Motor neuron (in vitro differentiated cells): ENCODE measurements at places on chromosomes 5 and 9.

GRCh38 chr9:131836021-131836420 lies 96.1 kb upstream of the RAPGEF1 start:
- ATAC-seq, result no peak

- no peak for ATAC-seq
These were observed 44.4 kb upstream of the NEK6 start for GRCh38 chr9:124213396-124213795.

GRCh38 chr9:80492221-80492620 lies 920.5 kb downstream of the TLE4 start:
- ATAC-seq, result no peak

DNA sequence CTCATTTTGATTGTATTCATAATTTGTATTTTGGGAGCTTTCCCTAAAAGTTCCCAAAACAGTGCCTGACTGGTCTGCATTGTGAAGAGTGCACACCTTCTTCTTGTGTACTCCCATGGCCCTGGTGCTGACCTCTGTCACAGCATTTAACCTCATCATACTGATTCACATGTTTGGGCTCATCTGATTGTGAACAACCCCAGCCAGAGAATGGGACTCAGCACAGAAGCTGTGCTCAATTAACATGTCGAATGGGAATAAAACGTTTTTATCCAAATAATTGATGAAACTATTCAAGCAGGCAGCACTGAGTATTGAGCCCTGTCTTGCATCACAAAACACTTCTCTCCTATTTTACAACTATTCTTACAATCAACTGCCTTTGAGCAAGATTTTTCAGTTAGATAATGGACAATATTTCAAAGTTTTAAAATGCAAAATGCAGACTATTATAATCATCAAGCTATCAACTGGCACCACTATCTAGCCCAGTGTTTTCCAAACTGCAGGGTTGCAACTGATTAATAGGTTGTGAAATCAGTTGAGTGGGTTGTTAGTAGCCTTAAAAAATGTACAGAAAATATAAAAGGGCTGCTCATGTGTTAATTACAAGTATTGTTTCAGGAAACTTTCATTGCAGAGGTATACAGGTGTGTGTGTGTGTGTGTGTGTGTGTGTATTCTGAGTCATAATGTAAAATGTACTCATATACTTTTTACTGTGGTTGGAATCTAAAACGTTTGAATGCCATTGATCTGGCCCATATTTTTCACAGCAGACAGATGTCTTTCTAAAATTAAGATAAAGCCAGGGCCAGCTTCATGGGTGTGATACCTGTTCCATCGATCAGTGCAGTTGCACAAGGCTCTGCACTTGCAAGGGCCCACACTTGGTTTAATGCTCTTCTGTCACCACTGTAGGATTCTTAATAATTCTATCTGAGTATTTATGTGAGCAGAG lies 190.5 kb downstream of the PIK3R1 start:
- ATAC-seq, result no peak

DNA sequence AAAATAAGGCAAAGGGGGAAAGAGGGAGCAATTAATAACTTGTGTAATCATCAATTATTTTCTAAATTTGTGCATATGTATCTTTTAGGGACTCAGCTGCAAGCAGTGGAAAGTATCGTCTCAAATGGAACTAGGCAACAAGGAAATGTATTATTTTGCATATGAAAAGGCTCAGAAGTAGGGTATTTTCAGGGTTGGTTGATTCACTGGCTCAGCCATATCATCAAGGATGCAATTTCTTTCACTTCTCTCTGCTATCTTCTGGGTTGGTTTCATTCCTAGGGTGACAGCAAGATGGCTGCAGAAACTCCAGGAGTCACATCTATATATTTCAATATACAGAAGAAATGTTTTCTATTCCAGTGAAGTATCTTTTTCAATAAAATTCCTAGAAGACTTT lies 509.8 kb downstream of the DMAC1 start:
- no peak for ATAC-seq

- no peak for ATAC-seq
These were observed 123.1 kb downstream of the TLE4 start for GRCh38 chr9:79694676-79695400.

DNA sequence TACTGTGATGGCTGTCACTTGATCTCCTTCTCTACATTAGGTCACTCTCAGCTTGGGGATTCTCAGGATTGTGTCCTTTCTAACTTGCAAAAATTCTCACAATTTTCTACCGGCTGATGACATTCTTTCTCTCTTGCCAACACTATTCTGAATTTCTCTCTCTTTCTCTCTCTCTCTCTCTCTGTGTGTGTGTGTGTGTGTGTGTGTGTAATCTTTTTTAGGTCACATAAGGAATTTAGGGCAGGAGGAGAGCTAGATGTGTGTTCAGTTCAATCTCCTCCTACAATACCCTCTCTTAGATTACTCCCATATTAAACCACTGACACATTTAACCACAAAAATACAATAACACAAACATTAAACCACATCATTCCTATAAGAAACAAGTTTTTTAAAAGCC lies 242.3 kb upstream of the NREP start:
- no peak for ATAC-seq

DNA sequence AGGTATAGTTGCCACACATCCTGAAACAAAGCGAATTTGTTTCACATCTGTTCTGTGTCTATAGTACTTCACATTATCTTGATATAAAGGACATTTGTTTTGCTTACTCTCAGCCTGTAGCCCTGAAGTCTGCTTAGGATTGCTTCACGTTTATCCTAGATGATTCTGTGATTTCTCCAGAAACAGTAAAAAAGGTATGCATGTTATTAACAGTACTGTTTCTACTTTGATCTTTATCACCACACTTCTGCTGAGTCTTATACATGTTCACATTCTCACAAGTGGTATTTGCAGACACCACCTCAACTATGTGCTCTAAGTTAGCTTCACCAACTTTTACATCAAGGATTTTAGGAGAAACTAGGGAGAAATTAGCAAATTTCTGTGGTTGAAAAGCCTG lies 47.4 kb upstream of the ADAMTS19 start:
- no peak for ATAC-seq

- no peak for ATAC-seq
These were observed 31.8 kb upstream of the NANS start for GRCh38 chr9:98024702-98025101.

- no peak for ATAC-seq
These were observed 247.4 kb downstream of the FAM114A2 start for GRCh38 chr5:153791339-153791738.

GRCh38 chr9:99433555-99433954 lies 211.5 kb downstream of the SEC61B start:
- ATAC-seq, result peak; percentile 100

GRCh38 chr5:126746290-126746689 lies 30.6 kb upstream of the LMNB1 start:
- ATAC-seq, result no peak

DNA sequence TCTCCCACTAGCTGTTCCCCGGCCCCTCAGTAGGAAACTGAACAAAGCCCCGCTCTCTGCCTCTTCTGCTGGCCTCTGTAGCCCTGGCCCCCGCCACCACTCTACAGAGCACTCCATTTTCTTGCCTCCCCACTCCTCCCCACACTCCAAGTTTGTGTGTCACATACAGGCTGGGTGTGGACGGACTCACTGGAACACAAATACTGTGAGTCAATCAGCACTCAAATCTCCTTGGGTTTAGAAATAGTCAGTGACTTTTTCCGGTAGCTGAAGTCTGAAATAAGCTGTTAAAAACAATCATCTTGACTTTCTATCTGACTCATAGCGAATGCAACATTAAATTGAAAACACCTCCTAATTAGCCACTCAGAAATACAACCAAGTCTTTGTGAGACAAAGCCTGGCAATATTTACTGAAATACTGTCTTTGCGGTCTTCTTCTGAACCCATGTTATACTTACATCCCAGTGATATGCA lies 122.5 kb downstream of the LHFPL2 start:
- no peak for ATAC-seq

DNA sequence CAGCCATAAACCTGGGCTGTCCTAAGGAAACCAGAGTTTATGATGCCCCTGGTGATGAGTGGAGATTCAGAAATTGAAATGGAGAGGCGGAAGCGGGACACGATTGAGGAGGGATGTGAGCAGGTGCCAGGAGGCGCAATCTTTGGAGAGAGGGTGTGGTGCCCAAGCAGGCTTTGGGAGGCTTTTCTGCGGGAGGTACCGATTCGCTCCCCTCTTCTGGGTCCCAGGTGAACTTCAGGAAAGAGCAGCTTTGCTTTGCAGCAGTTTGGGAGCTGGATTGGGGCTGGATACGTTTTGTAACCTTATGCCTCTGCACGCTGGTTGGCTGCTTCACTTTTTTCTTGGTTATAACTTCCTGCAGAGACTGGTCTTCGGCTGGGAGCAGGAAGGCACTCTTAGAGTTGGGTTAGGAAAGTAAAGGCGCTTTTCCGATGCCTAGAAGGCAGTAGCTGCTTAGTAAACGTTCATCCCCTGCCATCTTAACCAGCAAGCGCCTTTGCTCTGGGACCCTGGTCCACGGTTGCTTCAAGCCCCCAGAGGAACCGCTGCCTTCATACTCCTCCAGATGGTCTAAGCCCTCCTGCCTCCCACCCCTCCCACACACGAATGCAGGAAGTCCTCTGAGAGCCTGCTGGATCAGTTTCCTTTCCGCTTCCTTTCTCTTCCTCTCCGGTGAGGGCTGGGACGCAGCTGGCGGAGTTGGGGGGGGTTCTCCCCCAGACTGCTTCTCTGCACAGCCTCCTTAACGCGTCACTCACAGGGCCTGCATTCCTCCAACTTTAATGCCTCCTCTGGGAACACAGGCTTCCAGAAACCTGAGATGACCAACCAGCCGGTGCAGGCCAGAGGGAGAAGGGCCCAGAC lies 15.2 kb upstream of the NEK6 start:
- ATAC-seq, result peak; percentile 41

- peak; percentile 21 for ATAC-seq
These were observed 210.8 kb downstream of the ADAMTSL1 start for GRCh38 chr9:18684593-18685317.

DNA sequence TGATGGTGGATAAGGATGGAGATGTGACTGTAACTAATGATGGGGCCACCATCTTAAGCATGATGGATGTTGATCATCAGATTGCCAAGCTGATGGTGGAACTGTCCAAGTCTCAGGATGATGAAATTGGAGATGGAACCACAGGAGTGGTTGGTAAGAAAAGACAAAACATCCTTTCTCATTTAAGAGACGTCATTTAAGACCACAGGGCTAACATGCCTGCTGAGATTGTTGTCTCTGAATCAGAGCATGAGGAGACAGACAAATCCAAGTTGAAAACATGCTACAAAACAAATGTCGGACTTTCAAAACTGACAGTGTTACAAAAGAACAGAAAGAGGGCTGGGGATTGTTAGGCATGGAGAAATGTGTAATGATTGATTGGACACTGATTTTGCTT lies 4.6 kb downstream of the CCT5 start:
- no peak for ATAC-seq

DNA sequence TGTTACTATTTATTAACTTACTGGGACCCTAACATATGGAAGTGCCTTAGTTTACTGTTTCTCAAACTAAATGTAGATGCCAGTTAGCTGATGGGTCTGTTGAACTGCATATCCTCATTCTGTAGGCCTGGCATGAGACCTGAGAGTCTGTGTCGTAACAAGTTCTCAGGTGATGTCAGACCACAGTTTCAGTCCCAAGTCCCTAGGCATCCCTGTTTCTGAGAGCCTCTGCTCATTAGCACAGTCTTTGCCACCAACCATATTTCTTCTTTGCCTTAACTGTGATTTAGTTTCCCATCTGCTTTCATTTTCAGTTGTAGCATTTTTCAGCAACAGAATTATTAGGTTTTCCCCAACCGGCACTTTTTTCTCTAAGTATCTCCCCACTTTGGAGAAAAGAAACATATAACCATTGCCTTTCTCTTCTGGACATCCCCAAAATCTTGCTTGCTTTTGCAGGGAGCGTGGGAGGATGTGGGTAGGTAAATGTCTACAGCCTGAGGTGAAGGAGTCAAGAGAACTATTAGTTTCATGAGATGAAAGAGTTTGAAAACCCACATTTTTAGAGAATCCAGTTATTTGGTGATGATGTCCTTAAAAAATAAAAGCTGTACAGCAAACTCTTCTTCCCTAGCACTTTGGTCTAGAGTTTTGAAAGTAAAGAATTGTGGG lies 74.6 kb downstream of the NUDT12 start:
- no peak for ATAC-seq

- ATAC-seq, result peak; percentile 94
These were observed 542.3 kb downstream of the PSAT1 start for GRCh38 chr9:78839252-78839651.

DNA sequence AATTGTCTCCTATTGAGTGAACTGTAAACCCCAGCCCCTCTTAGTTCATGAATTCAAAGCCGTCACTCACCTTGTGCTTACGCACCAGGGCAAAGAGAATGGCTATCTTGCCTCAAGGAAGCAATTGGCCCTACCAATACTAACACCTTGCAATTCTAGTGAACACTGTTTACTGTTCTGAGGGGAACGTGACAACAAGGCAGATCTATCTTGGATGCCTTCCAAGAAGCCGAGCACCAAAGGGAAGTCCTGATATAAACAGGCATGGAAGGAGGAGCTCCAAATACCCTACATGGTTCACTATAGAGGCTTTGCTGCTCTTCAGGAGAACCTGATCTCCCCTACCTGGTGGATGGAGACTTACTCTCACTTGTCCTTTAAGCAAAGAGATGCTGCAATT lies 1.7 kb upstream of the PLPPR1 start:
- no peak for ATAC-seq

DNA sequence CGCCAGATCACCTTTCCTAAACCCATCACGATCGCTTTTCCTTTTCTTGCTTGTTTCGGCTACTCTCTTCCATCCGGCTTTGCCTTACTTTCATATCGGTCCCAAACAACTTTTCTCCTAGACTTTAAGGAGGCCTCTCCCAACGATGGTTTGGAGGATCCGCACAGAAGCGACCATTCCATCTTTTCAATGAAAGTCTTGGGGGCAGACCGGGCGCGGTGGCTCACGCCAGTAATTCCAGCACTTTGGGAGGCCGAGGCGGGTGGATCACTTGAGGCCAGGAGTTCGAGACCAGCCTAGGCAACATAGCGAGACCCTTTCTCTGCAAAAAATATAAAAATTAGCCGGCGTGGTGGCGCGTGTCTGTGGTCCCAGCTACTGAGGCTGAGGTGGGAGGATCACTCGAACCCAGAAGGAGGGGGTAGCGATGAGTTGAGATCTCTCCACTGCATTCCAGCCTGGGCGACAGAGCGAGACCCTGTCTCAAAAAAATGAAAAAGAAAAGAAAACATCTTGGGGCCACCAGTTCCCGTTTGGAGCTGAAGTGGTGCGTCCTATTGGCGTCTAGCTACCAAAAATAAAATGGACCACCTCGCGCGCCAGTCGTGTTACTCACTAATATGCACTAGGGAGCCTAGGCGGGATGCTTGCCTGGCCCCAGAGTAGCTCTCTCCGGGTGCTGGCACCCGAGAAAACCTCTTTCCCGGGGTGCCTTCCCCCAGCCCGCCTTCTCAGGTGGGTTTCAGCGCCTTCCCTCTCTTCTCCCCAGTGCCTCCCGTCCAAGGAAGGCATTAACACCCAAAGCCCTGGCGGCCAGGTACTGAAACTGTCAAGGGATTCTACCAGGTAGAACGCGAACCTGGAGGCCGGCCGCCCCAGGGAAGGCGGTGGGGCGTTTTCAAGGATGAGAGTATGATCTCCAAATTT lies 800 bp upstream of the AP3B1 start:
- ATAC-seq, result peak; percentile 52
